ENCODE measurements at places on chromosomes 12 and 14.

DNA sequence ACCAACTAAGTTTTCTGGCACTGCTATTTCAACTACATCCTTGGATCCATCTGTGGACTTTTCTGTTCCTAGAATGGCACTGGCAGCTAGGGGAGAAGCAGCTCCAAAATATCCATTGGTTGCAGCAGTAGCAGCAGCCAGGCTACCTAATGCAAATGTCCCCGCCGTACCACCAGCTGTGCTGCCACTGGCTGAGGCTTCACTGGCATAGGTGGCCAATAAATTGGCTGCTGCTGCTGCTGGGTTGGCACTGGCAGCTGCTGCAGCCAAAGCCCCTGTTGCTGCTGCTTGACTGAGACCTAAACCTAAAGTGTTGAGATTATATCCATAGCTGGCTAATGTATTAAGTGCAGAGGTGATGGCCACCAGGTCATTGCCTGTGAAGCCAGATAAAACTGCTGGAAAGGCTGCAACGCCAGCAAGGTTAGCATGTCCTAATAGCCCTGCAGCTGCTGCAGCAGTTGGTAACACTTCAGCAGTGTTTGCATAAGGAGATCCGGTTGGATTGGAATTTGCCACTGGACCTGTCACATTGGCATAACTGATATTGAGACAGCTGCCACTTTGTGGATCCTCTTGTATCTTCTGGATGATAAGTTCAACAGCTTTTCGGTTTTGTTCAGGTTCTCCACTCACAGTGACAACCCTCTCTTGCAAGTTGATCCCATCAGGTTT, 149.5 kb downstream of the NOVA1 start:
- DNase-seq = no peak

DNA sequence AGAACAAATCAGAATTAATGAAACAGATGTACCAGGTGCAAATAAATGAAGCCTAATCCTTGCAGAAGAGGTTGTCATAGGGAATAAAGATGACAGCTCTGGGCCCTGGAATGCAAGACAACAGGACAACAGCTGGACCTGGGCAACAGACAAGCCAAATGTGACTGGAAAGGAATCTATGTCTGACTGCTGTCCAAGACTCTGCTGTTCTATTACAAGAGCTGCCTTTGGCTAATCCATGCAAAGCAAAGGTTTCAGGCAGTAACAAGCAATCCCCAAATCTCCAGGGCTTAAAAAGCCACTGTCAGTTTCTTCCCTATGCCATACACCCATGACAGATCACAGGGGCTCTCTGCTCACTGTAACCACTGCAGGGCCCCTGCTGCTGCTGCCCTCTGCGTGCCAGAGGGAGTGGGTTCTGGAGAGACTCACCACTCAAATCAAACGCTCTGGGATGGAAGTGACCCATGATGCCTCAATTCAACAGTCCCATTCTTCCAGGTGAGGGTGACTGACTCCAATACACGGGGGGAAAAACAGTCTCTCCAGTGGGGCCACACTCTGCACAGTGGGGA, 218.9 kb upstream of the SFSWAP start:
- no peak for DNase-seq

DNA sequence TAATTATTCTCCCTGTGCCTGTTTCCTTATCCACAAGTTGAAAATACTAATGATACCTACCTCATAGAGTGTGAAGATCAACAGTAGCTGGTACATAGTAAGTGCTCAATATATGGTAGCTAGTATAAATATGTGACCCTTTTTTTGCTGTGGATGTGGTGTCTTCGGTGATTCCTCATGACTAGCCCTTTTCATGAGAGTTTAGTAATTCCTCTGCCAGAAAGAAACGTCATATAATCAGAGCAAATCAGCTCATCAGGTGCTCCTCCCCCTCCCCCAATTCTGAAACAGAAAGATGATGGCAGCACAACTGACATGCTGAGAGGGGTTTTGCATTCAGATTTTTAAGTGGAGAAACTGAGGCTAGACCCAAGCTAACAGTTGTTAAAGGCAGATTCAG, 210.8 kb downstream of the SLC41A2 start:
- DNase-seq = no peak

- no peak for DNase-seq
Observed at GRCh38 chr14:90569606-90570387, 173.0 kb downstream of the CALM1 start.

GRCh38 chr14:103133210-103134140, 10.2 kb downstream of the TNFAIP2 start:
- DNase-seq = no peak

DNA sequence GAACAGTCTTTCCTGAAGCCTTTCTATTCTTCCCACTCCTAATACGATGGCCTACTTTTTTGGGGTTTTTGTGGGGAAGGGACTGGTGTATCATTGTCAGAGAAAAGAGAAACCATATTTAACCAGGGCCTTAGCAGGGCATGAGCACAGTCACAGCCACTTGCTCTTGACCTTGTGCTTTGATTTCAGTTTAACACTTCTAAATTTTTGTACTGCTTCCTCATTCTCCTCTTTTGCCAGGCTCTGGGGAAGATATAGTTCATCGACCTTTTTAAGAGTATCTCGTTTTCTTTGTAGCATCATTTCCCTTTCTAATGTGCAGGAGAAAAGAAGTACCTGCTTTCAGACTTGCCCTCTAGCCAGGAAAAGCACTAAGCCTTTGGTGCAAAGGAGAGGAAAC, 2.2 kb downstream of the ZBTB1 start:
- no peak for DNase-seq

GRCh38 chr12:46915836-46916235, 90.0 kb upstream of the SLC38A4 start:
- DNase-seq = no peak

DNA sequence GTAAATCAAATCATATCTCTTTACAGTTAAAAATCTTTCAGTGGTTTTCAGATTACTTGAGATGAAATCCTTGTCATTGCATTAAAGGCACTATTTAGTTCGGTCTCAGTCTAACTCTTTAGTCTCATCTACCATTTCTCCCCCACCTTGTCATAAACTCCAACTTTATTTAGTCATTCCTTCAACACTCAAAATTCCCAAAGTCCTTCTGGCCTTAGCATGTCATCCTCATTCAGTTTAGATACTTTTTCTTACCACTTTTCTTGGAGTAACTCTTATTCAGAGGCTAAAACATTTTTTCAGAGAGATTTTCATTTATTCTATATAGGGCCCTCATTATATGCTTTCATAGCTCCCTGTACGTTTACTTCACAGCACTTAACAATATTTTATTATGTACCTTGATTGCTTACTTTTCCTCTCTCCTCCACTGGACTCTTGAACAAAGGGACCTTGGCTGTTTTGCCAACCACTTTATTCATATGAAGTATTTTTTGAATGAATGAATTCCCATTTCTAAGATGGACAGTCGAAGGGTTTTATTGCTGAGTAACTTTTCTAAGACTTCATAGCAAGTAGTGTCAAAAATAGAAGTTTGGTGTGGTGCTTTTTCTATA, 12.8 kb downstream of the USP15 start:
- no peak for DNase-seq

DNA sequence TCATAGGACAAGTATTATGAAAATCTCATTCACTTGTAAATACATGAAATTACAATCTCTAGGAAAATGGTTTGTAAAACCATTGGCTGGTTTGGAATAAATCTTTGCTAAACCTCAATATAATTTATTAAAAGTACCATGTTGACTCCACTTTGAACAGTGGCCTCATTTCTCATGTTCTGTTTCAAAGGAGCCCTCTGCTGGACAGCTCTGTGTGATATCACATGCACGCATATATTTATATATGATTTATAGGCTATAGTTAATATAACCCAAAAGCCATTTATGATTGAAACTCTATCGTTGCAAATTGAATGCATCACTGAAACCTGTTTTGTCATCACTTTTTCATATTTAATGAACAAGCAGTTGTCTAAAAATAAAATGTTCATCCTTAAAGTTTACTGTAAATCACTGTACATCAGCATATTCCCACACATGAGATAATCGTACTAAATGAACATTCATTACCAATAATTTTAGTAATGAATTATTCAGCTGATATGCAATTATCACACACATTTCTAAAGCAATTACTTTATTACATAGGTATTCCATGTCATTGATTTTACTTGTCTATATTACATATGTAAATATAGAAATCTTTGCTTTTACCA, 493.8 kb downstream of the NPAS3 start:
- DNase-seq = no peak

- DNase-seq = no peak
Observed at GRCh38 chr12:52148464-52149181, 43.2 kb downstream of the KRT80 start.

- no peak for DNase-seq
Observed at GRCh38 chr14:69536971-69537370, 37.7 kb downstream of the CCDC177 start.

- DNase-seq = no peak
Observed at GRCh38 chr14:84482256-84483071, 1047.5 kb upstream of the FLRT2 start.

DNA sequence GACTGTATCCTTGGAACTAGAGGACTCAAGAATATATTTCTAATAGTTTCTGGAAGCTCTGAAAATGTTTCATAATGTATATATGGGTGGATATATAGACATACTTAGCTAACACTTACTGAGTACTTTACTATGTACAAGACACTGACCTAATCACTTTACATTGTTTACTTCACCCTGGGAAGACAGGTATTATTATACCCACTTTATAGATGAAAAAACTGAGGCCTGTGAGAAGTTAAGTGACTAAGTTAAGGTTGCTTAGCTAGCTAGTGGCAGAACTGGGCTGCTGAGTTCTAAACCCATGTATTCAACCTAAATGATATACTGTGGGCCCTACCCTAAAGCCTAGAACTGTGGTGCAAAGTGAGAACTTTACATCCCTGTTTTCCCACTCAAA, 79.1 kb upstream of the SSTR1 start:
- no peak for DNase-seq

GRCh38 chr12:92362785-92363184, 217.1 kb upstream of the BTG1 start:
- DNase-seq = no peak

DNA sequence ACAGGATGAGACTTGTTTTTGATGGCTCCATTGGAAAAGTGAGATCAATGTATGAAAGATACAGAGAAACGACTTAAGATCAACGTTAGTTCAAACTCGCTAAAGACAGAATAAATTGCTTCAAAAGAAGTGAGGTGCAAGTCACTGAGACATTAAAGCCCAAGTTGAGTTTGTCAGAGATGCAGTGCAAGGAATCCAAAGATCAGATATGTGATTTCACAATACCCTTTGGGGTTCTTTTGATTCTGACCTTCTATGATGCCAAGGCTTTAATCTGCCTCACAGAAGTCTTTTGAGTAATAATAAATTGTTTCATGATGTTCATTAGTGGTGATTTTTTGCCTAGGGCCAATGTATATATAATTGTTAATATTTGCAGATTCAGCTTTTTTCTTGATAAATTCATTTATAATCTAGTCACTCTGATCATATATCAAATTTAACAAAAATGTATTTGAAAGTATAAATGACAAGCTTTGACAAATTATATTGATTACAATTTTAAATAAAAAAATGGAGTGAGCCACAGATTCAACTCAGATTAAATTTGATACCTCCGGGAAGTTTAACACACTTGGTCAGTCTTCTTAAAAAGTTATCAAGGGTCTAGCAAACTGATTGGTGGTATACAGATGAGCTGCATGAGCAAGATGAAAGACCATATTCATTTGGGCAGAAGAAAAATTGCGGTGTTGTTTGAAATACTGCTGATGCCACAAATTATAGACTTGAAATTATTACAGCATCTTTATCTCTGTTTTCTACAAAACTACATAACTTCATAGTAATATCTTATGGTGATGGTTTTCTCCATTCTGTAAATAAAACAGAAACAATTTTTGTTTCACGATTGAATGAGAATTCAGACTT, 144.8 kb upstream of the FAR2 start:
- DNase-seq = no peak

DNA sequence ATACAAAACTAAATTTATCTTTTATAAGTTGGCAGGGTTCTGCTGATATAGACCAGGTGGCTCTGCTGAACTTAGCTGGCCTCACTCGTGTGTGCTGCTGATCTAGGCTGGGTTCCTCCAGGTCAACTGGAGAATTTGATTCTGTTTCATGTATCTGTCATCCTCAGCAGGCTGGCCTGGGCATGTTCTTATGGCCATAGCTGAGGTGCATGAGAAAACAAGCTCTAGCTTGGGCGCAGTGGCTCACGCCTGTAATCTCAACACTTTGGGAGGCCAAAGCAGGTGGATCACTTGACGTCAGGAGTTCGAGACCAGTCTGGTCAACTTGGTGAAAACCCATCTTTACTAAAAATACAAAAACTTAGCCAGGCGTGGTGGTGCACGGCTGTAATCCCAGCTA, 24.3 kb upstream of the BCL2L14 start:
- DNase-seq = no peak

DNA sequence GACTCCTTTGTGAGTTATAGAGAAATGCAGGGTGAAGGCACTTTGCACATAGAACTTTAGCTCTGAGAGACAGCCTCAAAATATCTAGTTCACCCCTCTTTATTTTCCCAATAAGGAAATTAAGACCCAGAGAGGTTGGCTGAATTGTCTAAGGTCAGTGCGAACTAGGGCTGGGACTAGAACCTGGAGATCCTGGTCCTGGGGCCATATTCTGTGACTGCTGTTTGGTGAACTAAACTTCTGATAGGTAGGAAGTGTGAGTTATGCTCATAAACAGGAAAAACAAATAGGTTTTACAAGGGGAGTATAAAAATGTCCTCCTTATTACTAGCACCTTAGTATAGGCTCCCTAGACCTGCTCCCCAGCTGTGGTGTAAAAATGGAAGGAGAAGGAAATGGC, 53.9 kb downstream of the DAD1 start:
- DNase-seq = no peak

DNA sequence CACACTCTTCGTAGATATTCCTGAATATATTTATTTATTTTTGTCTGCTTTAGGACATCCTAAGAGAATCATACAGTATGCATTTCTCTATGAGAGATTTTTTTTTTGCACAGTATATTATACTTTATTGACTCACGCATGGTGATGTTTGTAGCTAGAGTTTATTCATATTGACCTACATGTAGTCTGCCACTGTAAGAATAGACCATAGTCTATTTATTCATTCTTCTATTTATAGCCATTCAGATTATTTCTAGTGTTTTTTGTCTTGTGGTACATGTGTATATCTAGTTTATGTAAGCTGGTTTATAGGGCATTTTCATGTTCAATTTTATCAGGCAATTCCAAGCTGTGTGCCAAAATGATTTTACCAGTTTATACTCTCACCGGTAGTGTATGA, 45.2 kb downstream of the PCNX1 start:
- DNase-seq = no peak

- peak; percentile 62 for DNase-seq
Observed at GRCh38 chr12:51270067-51270950, at the start of gene SMAGP. SMAGP (minus strand) TSS chr12:51270415; CDS start chr12:51269278, 1,137 bp downstream.

- no peak for DNase-seq
Observed at GRCh38 chr14:60510951-60511599, 2.1 kb downstream of the SIX6 start.

GRCh38 chr14:102316338-102316742, 3.2 kb upstream of the ZNF839 start:
- no peak for DNase-seq

- DNase-seq = no peak
Observed at GRCh38 chr12:45622210-45622937, 107.1 kb upstream of the ARID2 start.
